Activated naive CD8-positive, alpha-beta T cell treated with anti-CD3 and anti-CD28 coated beads, Interleukin-2, amount 10 ng/mL, durations not matched to agents 7 days and 5 days (primary cell): ENCODE measurements at places on chromosomes 2 and 18. TPM values are rescaled to one million over a fixed set of nuclear protein-coding genes. Genes with fewer than 3 reads are reported as not detected.

GRCh38 chr18:36199691-36200295 lies 12.5 kb downstream of the MOCOS start:
- no peak for DNase-seq

- DNase-seq: no peak
Measured at GRCh38 chr2:165720511-165720910, 73.5 kb downstream of the GALNT3 start.

- no peak for DNase-seq
Measured at GRCh38 chr18:77181950-77182707, 49.5 kb upstream of the MBP start.

The ITGB6 gene
- not detected for total RNA-seq

DNA sequence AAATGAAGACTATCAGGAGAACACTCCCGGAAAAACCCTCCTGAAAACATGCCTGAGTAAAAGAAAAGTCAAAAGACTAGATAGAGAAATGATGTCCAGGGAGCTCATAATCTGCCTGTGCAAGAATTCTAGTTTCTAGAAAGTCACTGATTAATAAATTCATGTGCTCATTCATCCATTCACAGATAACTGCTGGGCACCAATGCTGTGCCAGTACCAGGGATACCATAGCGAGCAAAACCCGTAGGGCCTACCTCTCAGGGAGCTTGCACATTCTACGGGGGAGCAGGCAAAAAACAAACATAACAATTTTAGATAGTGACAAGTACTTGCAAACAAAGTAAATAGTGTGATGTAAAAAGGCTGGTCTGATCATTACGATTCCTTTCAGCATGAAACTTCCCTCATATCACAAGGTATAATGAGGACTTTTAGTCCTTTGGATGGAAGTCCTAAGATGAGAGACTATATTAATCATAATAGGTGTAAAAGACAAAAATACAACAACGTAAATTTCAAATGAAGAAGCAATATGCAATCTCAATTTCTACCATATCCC lies 289.9 kb downstream of the AFF3 start:
- DNase-seq: no peak

The VWA3B gene
- total RNA-seq: not detected

The POLE4 gene
- 43.8 TPM for total RNA-seq

- DNase-seq: no peak
Measured at GRCh38 chr18:31436825-31437224, 10.7 kb upstream of the DSG3 start.

The CD226 gene
- 50.9 TPM for total RNA-seq

DNA sequence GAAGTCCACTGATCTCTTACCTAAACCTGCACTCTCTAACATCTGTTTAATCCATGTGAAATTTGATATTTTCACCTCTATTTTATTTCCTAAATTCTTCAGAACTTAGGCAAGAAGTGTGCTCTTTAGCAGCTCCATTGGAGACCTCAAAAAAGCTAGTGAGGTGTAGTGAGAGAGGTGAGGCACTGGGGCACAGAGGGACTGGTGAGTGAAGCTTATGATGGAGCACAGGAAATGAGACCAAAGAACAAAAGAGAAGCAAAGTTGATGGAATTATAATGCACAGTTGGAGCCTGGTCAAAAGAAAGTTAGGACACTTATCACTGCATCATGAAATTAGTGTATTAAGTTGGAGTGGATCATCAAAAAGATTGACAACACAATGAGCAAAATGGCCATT lies 1050.7 kb upstream of the NRXN1 start:
- DNase-seq: no peak

GRCh38 chr2:130843321-130843985 lies 6.7 kb downstream of the ARHGEF4 start:
- no peak for DNase-seq

The SERPINB2 gene
- 2.3 TPM for total RNA-seq

- no peak for DNase-seq
Measured at GRCh38 chr2:44430342-44430741, 68.6 kb downstream of the CAMKMT start.

- DNase-seq: no peak
Measured at GRCh38 chr2:239471011-239471792, 70.4 kb upstream of the HDAC4 start.

DNA sequence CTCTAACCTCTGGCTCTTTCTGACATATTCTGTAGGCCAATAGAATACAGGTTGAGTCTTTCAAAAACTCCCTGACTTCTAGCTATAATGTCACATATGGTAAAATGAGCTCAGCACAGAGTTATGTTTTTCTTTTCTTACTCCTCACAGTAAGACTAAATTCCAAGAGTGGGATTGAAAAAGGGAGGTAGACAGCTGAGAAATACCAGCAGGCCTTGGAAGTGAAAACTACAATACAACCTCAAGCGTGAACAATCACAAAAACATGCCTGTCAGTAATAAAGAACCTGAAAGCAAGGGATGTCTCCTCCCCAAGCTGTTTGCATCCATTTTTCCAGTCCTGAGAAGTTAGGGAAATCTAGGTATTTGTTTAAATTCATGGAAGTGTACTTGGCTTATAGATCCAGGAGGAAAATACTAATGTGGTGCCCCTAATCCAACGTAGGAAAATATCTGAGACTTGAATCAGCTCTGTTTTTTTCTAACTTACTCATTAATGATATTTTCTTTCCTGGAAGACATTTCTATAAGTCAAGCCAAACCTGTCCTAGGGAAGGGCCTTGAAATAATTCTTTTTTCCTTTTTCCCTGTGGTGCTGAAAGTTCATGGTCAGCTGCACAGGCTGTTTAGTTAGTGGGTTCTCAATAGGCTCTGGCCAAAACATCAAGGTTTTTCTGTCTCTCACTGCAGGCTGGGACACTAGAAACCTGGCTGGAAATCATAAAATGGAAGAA lies 167.9 kb upstream of the SPATS2L start:
- DNase-seq: no peak

DNA sequence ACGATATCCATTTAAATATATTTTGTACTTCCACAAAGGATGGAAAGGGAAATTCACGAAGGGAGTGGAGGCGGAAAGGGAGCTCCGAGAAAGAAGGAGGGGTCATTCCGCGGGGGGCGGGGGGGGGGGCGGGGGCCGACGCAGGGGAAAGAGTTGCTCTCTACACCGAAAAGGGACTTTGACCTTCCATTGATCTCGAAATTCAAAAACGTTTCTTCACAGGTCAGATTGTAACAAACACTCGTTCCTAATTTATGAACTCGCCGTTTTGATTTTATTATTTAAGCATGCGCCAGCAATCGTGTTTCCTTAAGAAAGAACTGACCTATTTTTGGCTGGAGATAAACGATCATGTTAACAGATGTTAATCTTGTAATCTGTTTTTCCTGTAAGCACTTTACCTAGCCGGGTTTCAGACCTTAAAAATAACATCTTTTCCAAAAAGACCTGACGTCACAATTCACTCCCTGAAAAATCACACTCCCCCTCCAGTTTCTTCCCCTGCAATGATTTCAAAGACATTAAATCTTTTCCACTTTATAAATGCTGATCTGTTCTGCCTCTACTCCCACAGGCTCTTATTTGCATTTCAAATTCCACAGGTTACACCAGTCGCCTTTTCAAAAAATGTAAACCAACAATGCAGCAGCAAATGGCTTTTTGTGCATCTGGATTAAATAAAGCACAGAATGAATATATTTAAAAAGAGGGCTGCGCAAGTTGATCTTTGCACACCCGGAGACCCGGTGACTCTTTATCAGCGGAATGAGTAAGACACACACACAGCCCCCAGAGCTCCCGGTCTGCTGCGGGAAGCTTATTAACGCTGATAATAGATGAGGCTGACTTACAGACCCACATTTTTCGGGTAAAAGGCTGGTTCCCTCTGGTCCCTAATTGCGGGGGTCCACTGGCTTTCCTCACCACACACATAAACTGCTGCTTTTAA lies 1.6 kb downstream of the ZNF516 start:
- DNase-seq: no peak

GRCh38 chr2:174681099-174682006 lies 82.9 kb downstream of the CHRNA1 start:
- no peak for DNase-seq

- no peak for DNase-seq
Measured at GRCh38 chr2:195830968-195831950, 174.2 kb downstream of the SLC39A10 start.

GRCh38 chr18:44763327-44763726 lies 82.6 kb downstream of the SETBP1 start:
- no peak for DNase-seq

DNA sequence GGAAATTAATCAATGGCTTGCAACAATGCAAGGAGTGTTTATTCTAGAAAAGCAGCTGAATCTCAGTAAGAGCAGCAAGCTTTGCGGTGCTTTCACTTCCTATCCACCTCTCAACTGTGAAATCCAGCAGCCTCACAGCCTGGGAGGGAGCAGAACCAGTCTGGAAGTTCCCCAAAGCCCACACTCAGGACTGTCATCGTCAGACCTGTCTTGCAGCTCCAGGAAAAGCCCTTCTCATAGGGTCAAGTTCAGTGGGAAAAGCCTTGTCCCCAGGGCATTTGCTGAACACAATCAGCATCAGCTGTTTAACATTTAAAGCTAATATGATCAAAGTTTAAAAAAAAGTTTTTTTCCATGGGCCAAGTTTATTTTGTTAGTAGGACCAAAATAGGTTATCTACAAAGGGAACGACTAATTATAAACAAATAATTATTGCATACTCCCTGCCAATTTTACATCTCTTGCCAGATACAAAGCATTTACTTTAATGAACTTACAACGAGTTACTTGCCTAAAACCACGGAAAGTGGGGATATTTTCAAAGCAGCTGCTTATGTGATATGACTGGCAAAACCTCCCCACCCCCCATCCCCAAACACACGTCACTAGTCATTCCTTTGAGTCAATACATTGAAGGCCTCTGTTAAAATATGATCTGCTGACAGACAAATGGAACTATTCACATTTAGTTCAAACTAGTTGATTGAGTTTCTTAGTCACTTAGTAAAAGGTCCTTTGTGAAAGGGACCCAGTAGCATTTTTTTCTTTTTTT lies 36.8 kb downstream of the PARD6G start:
- DNase-seq: no peak

DNA sequence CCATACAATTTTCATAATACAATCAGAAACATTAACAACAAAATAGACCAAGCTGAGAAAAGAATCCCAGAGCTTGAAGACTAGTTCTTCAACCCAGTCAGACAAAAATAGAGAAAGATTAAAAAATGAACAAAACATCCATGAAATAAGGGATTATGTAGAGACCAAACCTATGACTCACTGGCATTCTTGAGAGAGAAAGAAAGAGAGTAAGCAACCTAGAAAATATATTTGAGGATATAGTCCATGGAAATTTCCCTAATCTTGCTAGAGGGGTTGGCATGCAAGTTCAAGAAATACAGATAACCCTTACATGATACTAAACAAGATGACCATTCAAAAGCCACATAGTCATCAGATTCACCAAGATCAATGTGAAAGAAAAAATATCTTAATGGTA lies 281.7 kb downstream of the CCDC85A start:
- DNase-seq: no peak
